Naive thymus-derived CD4-positive, alpha-beta T cell (primary cell): ENCODE measurements at places on chromosomes 2 and 18. TPM values are rescaled to one million over a fixed set of nuclear protein-coding genes. Genes with fewer than 3 reads are reported as not detected.
A peak's percentile ranks its signal among the peaks of the same experiment; 100 is the strongest.

- DNase-seq = no peak
Measured at GRCh38 chr2:215019521-215020145, 118.8 kb downstream of the ABCA12 start.

- DNase-seq = no peak
Measured at GRCh38 chr18:68376926-68377325, 338.0 kb downstream of the TMX3 start.

- no peak for DNase-seq
Measured at GRCh38 chr2:147172493-147173188, 672.2 kb upstream of the ACVR2A start.

DNA sequence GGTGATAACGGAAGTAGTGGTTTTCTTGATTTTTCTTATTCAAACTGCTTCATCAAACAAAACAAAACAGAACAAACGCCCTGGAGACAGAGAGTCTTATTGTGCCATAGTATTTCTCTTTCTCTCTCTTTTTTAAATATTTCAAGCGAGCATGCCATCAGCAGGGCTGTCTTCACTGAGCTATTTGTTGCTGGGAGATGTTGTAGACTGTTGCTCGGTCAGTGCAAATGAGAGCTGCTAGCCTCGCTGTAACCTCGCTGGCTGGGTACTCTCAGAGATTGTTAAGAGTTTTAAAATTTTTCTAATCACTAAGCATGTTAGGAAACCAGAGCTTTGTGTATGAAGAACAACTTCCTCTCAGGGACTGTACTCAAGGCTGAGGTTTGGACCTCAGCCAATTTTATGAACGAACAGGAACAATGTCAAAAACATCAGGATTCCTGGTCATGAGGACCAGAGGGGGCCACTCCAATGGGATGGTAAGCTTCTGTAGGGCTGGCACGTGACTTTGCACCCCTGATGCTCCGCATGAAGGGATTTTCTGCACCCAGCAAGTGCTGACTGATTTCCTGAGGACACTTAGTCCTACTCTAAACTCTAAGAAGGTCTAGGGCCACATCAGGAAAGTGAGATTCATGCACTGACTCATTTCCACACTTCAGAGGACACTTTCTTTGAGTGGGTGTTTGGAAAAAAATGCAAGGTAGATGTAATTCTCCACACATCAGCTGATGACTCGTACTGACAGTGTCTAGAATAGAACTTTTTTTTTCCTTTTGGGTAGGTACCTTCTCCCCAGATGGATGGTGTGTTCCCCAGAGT lies 59.8 kb upstream of the IL1R1 start:
- DNase-seq = peak; percentile 70

- DNase-seq = no peak
Measured at GRCh38 chr2:87996570-87996969, 19.8 kb downstream of the RNU2-63P start.

- DNase-seq = no peak
Measured at GRCh38 chr2:100924122-100924519, 78.0 kb upstream of the RPL31 start.

GRCh38 chr2:170314744-170315447 lies 136.9 kb downstream of the MYO3B start:
- DNase-seq = no peak

HOXD1 gene
- polyA plus RNA-seq = not detected

DNA sequence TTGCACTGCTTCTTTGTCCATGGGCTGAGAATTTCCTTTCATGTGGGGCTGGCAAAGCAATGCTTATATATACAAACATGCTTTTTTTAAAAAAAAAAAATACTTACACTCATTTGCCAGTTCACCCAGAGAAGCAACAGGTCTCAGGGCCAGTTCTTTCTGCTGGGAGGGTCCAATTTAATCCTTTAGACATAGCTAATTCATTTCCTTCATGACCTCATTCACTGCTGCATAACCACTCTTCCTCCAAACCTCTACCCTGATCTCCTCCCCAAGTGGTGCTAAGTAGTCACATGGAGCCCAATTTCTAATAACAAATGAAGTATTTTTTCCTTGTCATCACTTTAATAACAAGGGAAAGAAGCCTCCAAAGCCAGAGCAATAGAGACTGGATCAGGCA lies 17.1 kb upstream of the TMEM178A start:
- DNase-seq = no peak

SNORC gene
- polyA plus RNA-seq = not detected

DNA sequence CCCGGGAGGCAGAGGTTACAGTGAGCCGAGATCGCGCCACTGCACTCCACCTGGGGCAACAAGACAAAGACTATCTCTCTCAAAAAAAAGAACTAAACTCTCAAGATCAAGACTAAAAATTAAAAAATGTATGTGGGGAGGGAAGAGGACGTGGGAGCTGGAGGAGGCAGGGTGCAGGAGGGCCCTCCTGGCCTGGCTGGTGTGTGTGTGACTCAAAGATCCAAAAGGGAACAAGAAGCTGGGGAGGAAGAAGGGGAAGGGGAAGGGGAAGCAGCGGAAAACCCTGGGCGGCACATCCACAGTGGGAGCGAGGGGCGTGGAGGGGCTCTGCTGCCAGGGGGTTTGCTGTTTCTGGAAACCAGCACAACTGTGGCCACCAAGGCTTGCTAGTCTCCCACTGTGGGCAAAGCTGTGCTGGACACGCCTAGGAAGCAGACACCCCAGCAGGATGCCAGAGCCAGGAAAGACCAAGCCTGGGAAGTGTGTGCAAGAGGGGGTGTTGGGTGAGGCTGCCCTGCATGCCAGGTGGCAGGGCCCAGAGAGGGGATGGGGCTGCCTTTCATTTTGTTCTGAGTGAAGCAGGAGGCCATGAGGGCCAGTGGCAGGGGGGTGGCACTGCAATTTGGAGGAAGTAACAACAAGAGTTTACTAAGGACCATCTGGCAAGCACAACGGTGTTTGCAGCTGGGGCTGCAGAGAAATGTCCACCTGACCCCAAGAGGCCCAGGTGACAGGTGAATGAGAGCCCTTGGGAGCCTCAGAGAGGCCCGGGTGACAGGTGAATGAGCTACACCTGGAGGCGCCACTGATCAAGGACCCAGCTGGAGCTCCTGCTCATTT lies 44.5 kb downstream of the ANO7 start:
- DNase-seq = no peak

- no peak for DNase-seq
Measured at GRCh38 chr18:52715991-52716390, 376.0 kb downstream of the DCC start.

IFT172 gene
- polyA plus RNA-seq = 1.4 TPM

DNA sequence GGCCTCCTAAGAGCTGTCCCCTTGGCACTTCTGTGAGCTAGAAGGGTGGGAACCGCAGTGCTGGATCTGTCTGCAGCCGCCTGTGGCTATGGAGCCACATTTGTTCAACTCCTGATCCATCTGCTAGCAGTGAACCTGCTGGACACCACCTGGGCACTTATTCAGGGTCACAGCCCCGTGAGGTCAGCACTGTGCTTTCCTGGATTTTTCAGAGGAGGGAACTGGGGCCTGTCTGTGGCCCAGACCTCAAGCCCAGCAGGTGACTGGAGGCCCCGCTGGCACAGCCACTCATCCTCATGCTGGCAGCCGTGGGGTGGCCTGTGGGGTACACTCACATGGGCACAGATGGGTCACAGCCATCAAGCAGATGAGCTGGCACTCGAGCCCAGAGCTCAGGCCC lies 155.3 kb downstream of the TFCP2L1 start:
- DNase-seq = no peak

GRCh38 chr2:242098034-242098433 lies 228.5 kb downstream of the RTP5 start:
- DNase-seq = no peak

DNA sequence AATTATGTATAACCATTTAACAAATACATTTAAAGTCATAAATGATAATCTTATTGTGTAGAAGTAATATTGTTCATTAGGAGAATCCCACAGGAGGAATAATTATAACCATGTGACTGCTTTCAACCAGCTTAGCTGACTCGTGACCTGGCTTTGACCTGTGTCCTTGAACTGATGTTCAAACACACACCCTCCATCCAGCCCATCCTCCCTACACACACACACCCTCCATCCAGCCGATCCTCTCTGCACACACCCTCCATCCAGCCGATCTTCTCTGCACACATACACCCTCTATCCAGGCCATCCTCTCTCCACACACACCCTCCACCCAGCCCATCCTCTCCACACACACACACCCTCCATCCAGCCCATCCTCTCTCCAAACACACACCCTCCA lies 83.5 kb downstream of the EIPR1 start:
- no peak for DNase-seq

DNA sequence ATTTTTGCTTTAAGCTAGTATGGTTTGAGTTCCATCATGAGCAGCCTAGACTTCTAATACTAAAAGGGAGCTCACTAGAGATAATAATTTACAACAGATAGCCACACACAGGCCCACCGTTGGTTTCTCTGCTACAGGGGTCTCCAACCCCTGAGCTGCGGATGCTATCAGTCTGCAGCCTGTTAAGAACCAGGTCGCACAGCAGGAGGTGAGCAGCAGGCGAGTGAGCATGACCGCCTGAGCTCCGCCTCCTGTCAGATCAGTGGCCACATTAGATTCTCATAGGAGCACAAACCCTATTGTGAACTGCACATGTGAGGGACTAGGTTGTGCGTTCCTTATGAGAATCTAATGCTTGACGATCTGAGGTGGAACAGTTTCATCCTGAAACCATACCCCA lies 150.6 kb downstream of the HRH4 start:
- no peak for DNase-seq

- DNase-seq = no peak
Measured at GRCh38 chr2:226631671-226632070, 167.9 kb downstream of the IRS1 start.

LOXHD1 gene
- not detected for polyA plus RNA-seq

- DNase-seq = no peak
Measured at GRCh38 chr2:238997137-238997390, 149.2 kb downstream of the TWIST2 start.

DNA sequence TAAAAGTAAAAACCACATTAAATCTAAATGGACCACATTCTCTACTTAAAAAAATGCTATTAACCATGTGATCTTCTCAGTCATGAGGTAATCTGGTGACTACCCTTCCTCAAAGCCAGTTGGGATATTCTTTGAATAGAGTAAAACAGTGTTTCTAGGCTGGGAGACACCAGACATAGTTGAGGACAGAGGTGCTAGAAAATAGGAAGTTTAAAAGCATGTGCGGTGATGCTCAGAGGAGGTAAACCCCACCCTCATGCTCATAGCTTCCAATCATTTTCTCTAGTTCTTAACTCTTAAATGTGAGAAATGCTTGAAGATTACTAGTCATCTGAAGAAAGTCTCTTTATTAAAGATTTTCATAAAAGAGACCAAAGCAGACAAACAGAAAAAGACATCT lies 30.7 kb upstream of the ELAC1 start:
- no peak for DNase-seq

DNA sequence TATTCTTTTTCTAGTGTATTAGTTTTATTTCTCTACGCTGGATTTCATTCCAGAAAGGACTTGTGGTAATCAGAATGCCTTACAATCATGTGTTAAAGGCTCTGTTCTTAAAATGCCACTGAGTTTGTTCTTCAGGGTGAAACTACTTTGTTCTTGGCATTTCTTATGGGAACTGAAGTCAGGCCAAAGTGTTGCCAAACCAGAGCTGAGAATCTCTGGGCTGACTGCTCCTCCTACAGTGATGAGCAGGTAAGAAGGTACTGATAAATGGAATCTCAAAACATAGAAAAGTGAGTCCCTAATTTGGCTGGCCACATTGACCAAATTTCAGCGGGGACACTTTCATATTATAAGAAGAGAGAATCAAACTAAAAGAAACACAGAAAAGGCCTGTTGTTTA lies 55.1 kb upstream of the ZNF397 start:
- DNase-seq = no peak
